ENCODE measurements at places on chromosomes 4 and X.

GRCh38 chr4:89438102-89438831 lies 130.7 kb upstream of the GPRIN3 start:
- peak; percentile 20 for DNase-seq

GRCh38 chr4:74660866-74661265 lies 133.5 kb downstream of the BTC start:
- DNase-seq: no peak

- no peak for DNase-seq
Measured at GRCh38 chr4:74134500-74134852, 23.4 kb upstream of the MTHFD2L start.

- no peak for DNase-seq
Measured at GRCh38 chr4:74095482-74095881, 3.5 kb downstream of the CXCL2 start.

GRCh38 chr4:14669371-14669770 lies 332.9 kb upstream of the CPEB2 start:
- DNase-seq: no peak

GRCh38 chr4:88771883-88772450 lies 74.3 kb upstream of the NAP1L5 start:
- DNase-seq: no peak

- DNase-seq: no peak
Measured at GRCh38 chr4:140989944-140990343, 143.3 kb downstream of the RNF150 start.

GRCh38 chr4:80646061-80646460 lies 310.5 kb downstream of the CFAP299 start:
- no peak for DNase-seq

DNA sequence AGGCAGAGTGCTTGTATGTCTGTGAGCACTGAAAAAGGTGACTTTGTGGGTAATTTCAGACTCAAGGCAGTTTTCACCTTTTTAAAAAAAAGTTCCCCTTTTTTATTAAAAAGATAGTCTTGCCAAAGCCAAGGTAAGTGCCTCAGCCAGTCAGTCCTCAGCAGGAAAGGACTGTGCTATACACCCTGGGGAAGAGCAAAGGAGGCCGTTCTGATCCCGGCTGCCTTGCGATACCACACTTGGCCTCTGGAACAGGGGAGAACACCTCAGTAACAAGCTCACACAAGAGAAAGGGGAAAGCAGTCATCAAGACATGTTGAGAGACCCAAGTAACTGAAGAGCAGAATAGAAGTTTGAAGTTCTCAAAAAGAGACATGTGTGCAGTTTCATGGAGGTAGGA lies 541.7 kb downstream of the BCOR start:
- no peak for DNase-seq

Measured in globus pallidus (tissue), 1 donor.